PC-3 (cell line): ENCODE measurements at places on chromosomes 5 and 9. TPM values are rescaled to one million over a fixed set of nuclear protein-coding genes. Genes with fewer than 3 reads are reported as not detected.

DMRTA1 gene
- total RNA-seq, result 1.5 and 2.1 TPM in 2 replicates

NR2F1-AS1 gene
- 24.1 and 28.8 TPM in 2 replicates for total RNA-seq

DNA sequence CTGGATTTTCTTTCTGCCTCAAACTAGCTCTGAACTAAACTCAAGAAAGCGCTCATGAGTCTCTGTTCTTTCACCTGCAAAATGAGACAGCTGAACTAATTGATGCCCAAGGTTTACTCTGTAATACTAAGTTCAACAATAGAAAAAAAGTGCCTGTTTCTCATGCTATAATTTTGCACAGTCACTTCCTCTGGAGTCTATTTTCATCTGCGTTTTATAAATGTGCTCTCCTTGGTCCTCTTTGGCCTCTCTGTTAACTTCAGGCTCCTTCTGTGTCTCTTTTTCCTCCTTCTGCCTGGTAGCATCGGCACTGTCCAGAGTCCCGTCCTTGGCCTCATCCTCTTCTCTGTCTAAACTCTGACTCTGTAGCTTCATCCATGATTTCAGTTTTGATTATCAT, 311.9 kb upstream of the TLE4 start:
- H3K36me3 ChIP-seq, result no peaks in the 10 kb centered on the region
- peaks cover 10% of the 10 kb centered on the region for H3K4me1 ChIP-seq
- no peak for DNase-seq
- no peak overlapping the region for H3K4me3 ChIP-seq
- no peak overlapping the region for H3K27ac ChIP-seq

GRCh38 chr5:82754036-82754746, 323.0 kb downstream of the TMEM167A start:
- H3K36me3 ChIP-seq, result no peaks in the 10 kb centered on the region
- no peak overlapping the region; the same call in 1 of the 2 replicates for H3K4me3 ChIP-seq
- H3K27ac ChIP-seq, result peak overlapping the region; percentile 61
- no peaks in the 10 kb centered on the region for H3K27me3 ChIP-seq
- DNase-seq, result peak; percentile 75
